ENCODE measurements at places on chromosomes 2 and 18. TPM values are rescaled to one million over a fixed set of nuclear protein-coding genes. Genes with fewer than 3 reads are reported as not detected.

The TUBA3E gene
- not detected for total RNA-seq

The MRPL30 gene
- total RNA-seq: 14.2 TPM

The SMYD1 gene
- not detected for total RNA-seq

The TBR1 gene
- total RNA-seq: not detected

The SLC40A1 gene
- total RNA-seq: 92.7 TPM

The COBLL1 gene
- total RNA-seq: 6.6 TPM

The CFAP65 gene
- not detected for total RNA-seq

The GALNT5 gene
- not detected for total RNA-seq

The GKN1 gene
- not detected for total RNA-seq

The RAB6D gene
- total RNA-seq: not detected

The CAVIN2 gene
- 204 TPM for total RNA-seq

The C1QL2 gene
- total RNA-seq: not detected

The PRSS56 gene
- total RNA-seq: not detected

The CGREF1 gene
- not detected for total RNA-seq

The SERPINB2 gene
- total RNA-seq: 0.45 TPM

The ALKAL2 gene
- total RNA-seq: not detected

The LRRC30 gene
- total RNA-seq: not detected

The MDH1B gene
- total RNA-seq: not detected

The SPATA3 gene
- not detected for total RNA-seq

The SERPINB13 gene
- total RNA-seq: not detected

The OTOS gene
- not detected for total RNA-seq

The FAM237A gene
- not detected for total RNA-seq

Measured in T-helper 17 cell (primary cell).